ENCODE measurements at places on chromosomes 1 and 21.

GRCh38 chr1:96756789-96757188, 35.2 kb downstream of the PTBP2 start:
- no peak for DNase-seq

- no peak for DNase-seq
Observed at GRCh38 chr1:183575606-183576005, 14.7 kb downstream of the NCF2 start.

- no peak for DNase-seq
Observed at GRCh38 chr1:8815582-8816151, 1.8 kb downstream of the RERE start.

DNA sequence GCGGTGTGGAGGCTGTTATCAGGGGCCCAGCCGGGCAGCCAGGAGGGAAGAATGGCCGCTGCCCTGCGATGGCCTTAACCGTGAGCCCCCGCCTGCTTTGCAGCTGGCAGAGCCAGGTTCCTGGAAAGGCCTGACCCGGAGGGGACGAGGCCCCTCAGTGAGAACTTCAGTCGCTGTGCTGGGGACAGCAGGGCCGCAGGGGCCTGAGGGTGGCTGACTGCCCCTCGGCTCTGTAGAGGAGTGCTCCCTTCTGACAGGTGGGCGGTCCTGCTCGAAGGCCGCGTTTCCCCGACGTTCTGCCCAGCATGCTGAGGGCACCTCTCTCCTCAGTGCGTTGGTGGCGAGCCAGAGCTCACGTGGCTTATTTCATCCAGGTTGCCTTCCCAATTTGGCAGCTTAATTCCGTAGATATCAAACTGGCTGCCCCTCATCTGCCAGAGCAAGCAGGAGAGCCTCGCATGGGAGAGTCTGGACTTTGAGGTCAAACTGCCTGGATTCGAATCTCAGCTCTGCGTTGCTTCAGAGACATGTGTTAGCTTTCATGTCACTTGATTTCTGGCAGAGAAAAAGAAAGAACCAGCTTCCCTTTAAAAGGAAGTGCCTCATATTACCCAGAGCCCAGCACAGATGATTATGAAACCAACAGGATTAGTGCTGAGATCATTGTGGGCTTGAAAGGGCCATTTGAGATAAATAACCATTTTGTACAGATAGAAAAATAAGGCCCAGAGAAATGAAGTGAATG, 239.8 kb downstream of the SDCCAG8 start:
- DNase-seq = no peak

DNA sequence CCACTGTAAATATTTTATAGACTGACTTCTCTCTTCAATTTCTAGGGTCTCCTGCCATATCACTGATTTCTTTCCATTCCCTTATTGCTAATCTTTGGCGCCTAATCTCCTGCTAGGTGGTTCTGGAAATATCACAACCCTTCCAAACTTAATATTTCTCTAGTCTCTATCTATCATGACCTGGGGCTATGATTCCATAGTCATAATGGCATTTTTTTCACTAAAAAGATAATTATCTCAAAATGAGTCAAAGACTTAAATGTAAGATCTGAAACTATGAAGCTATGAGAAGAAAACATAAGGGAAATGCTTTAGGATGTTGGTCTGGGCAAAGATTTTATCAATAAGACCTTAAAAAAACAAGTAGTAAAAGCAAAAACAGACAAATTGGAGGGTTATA, 74.2 kb downstream of the LEPR start:
- no peak for DNase-seq

DNA sequence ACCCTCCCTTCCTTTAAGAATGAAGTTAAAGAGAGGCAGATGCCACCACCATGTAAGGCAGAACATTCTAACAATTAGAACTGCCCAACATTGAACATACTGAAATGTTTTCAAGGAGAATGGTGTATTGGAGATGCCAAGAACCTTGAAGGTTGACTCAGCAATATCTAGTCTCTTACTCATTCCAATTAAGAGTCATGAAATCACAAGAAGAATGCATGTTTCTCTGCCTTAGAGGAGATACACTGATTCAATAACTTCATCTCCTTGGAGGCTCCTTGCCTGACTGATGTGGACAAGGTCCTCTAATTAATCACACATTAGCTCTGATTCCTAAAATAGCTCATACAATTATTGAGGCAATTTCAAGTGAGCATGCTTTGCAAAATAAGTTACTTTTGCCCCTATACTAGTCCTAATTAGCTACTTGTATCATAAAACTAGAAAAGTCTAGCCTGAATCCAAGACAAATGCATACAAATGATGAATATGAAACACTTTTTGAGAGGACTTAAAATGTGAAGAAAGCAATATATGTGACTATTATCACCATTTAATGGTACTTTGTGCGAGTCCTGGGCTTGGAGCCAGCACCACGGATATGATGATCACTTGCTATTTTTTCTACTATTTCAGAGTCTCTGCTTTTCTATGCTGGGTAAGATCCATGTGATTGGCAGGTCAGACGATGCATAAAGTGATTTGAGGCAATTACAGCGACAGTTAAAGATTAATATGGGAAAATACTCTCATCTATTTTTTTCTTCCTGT, 114.5 kb downstream of the DSCAM start:
- DNase-seq = no peak

DNA sequence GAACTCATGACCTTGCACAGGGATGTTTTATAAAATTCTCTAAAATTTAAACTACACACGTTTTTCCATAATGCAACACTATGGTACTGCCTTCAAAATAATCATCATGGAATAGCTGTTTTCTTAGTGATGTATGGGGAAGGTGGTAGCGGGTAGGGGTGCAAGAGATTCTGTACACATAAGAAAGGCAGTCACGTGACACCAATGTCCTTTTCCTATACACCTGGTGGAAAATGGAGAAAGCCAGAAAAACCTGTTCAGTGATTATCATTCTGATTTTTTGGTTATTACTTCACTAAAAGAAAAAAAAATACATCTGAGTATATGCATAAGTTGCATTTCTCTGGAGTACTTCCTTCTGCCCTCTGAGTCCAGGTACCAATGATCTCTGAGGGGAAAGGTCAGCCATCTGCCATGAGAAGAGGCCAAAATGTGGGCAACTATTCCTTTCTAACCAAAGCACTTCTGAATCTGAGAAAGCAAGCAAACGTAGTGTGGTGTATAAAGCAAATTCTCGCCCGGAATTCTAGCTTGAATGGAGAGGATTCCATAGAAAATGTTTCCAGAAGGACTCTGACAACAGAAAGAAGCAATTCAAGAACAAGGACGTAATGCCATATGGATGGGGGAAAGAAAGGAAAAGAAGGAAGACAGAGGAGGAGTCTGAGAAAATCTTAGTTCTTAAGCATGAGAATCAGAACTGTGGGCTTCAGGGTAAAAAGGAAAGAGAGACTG, 137.3 kb downstream of the RERE start:
- DNase-seq = no peak

GRCh38 chr1:10888291-10888690, 91.8 kb upstream of the CASZ1 start:
- DNase-seq = no peak

DNA sequence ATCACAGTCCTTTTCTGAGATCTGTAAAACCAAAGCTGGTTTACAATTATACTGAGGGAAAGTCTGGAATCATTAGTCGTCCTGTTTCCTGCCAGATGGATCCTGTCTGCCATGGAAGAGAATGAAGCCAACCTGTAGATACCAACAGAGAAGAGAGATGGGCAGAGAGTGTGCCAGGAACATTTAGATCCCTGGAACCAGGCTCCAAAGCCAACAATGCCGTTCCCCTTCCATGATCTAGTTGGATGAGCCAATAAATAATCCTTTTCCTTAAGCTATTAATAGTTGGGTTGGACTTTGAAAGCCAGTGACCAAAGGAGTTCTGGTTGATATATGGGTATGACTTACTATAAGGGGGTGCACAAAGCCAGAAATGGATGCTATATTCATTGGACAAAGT, 15.0 kb downstream of the CAPN8 start:
- no peak for DNase-seq

GRCh38 chr1:27383039-27383605, at the start of gene CD164L2:
Gene CD164L2, minus strand, starts transcription at chr1:27383333. Its CDS starts 94 bp downstream, at chr1:27383239.
- no peak for DNase-seq

DNA sequence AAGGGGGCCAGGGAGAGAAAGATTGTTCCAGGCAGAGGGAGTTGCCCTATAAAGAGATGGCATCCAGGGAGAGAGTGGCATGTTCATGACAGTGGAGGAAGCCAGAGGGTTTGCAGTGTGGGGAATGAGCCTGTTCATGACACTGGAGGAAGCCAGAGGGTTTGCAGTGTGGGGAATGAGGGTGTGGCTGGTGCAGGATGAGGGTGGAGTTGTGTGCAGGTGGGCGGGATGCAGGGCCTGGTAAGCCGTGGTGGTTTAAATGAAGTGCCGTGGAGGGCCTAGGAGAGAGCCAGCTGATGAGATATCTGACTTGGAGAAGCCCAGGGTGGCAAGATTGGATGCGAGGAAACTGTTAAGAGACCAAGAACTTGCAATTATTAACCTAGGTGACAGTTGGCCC, 131.8 kb downstream of the CAMTA1 start:
- no peak for DNase-seq

- DNase-seq = no peak
Observed at GRCh38 chr1:18611311-18611710, 19.3 kb upstream of the PAX7 start.

DNA sequence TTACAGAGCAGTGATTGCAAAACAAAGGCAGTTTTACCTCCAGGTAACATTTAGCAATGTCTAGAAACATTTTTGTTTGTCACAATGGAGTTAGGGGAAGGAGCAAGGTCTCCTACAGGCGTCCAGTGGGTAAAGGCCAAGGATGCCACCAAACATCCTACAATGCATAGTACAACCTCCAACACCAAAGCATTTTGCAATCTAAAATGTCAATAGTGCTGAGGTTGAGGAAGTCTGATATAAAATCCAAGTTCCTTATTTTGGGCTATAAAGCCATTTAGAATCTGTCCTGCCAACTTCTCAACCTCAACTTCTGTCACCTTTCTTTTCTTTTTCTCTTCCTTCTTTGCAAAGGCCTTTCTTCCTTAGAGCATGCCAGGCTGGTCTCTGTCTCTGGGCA, 111.2 kb downstream of the FASLG start:
- no peak for DNase-seq

DNA sequence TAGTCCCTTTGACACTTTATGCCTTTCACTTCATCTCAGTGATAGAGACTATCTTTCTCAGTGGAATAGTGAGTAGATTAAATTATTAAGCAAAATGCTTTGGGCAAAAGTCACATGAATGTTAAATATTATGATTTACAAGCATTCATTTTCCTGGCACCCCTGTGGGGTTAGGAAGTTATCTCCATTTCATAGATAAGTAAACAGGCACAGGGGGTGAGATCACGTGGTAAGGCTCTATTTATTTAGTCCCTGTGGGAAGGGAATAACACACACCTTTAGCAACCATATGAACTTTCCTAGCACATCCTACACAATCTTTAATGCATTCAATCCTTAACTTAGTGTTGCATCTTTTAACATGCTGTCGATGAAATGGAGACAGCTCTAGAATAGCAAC, 12.3 kb downstream of the PSMB2 start:
- no peak for DNase-seq

DNA sequence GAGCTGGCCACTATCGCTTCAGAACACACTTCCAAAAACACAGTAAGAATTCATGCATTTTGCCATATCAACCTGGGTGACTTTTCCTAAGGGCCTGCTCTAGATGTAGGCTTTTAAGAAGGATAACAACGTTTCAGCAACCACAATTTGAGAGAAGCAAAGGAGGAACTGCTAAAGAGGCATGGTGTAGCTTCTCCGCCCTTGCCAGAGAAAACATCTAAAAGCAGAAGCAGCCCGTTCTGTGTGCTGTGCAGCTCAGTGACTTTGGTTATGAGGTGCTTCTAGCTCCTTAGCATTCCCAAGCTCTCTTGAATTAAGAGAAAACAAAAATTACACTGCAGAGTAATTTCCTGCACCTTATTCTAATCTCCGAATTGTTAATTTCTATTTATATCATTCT, 2.7 kb downstream of the PER3 start:
- no peak for DNase-seq

DNA sequence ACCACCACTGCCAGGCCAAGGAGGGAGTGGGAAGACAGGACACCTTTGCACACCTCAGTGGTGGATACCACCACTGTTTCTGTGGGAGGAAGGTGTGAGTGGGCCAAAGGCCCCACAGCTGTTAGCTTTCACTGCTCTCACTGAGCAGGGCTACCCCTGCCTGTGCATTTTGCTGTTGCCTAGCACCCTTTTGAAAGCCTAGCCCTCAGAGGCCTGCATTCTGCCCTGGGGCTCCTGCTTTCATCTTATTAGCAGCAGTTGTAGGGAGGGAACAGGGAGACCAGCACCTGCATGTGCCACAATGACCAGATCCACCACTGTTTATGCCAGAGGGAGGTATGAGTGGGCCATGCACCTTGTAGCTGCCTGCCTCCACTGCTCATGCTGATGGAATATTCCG, 110.9 kb upstream of the C21orf91 start:
- no peak for DNase-seq

GRCh38 chr1:48245106-48245505, 22.6 kb downstream of the SLC5A9 start:
- no peak for DNase-seq

DNA sequence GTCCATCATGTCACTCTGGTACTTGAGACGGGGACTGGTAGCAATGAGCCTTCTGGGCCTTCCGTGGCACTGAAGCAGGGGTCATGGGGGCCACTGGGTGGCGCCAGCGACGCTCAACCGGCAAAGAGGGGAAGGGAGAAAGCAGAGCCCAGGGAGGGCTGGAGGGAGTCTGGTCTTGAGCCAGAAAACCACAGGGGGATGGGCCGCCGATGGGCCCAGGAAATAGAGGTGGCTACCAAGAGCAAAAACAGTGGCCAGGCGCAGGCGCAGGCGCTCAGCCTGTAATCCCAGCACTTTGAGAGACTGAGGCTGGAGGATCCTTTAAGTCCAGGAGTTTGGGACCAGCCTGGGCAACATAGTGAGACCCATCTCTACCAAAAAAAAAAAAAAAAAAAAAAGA, 21.8 kb downstream of the EXOC8 start:
- no peak for DNase-seq

- no peak for DNase-seq
Observed at GRCh38 chr1:182716740-182717720, 32.6 kb upstream of the RGS8 start.

GRCh38 chr1:168473126-168473525, 70.7 kb downstream of the XCL2 start:
- DNase-seq = no peak
